ENCODE measurements at places on chromosomes 2 and 18.

- DNase-seq = no peak
Observed at GRCh38 chr2:182767578-182767977, 51.5 kb downstream of the DNAJC10 start.

DNA sequence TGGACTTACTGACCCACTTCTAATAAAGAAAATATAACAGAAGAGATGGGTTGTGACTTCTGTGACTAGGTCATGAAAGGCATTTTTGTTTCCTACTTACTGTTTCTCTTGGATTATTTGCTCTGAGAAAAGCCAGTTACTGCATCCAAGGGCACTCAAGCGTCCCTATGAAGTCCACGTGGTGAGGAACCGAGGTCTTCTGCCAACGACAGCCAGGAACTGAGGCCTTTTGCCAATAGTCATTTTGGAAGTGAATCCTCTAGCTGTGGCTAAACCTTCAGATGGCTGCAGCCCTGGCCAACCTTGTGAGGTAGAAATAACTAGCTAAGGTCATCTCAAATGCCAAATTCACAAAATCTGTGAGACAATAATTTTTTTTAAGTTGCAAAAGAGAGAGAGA, 449.8 kb upstream of the RGPD4 start:
- DNase-seq = no peak

- no peak for DNase-seq
Observed at GRCh38 chr18:29512203-29512602, 1335.3 kb upstream of the CDH2 start.

GRCh38 chr2:135456431-135456830, 74.6 kb downstream of the ZRANB3 start:
- DNase-seq = no peak

DNA sequence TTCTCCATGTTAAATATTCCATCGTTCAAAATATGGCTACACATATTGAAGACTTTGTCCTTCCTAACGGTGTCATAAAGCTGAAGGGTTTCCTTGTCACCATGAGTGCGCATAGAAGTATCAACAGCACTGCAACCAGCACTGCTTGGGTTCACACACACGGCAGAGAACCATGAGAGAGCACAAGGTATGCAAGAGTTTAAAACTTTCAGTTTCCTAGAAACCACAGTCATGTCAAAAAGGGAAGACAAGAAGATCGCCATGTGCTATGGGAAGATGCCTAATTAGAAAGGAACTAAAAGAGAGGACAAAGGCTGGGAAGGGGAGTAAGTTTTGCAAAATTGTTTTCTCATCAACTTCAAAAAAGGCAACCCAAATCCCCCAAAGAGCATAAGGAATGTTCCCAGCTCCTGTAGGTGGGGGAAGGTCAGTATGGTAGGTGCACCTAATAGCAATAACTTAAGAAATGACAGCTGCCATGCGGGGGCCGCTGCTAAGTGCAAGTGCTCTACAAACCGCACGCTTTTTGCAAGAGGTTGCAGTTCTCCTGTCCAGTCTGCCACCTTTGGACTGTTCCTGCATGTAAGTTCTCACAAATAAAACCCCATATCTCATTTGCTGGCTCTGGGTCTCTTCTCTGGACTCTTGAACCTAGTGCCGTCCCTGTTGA, 136.8 kb downstream of the TMEM163 start:
- DNase-seq = no peak

GRCh38 chr2:139737659-139738058, 957.5 kb upstream of the NXPH2 start:
- no peak for DNase-seq

All from NCI-H1417 treated with DMSO at 0.1 percent for 48 hours (cell line).